ENCODE measurements at places on chromosomes 4 and X. TPM values are rescaled to one million over a fixed set of nuclear protein-coding genes. Genes with fewer than 3 reads are reported as not detected.

- no peaks in the 10 kb centered on the region for H3K27me3 ChIP-seq
- H3K4me1 ChIP-seq = peaks cover 36% of the 10 kb centered on the region
- DNase-seq = no peak
- H3K36me3 ChIP-seq = peaks cover 35% of the 10 kb centered on the region
- H3K27ac ChIP-seq = peak overlapping the region; percentile 99
- peak overlapping the region; percentile 78 for H3K4me3 ChIP-seq
Observed at GRCh38 chrX:1392376-1393068, 609 bp upstream of the SLC25A6 start.

DNA sequence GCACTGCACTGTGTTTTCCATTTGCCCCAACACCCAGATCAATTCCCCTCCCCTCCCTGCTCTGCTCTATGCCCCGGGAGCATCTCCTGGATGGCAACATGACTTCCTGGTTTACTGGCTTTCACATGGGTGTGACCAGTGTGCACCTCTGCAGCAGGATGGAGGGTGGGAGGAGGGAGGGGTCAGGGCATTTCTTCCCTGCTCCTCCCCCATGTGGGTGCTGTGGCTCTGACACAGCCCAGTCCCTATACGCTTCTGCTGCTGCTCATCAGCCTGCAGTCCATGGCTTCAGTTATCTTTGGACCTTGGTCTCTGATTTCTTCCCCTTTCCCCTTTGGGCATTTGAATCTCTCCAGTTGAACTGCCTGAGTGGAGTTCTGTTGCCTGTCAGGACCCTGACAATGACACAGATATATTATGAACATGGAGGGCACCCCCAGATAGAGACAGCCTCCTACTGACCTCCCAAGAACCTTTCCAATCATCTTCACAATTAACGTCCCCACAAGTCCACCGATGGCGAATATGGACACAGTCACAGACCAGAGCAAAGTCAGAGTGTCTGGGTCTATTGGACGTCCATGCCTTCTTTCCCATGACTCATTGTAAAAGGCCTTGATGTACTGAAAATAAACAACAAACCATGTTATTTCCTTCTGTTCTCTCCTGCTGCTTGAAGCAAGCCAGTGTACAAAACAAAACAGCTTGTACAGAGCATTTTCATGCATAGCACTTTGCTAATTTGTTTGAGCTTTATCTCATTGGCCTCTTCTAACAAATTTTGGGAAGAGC, 24.8 kb downstream of the SLC2A9 start:
- peaks cover 4% of the 10 kb centered on the region for H3K4me1 ChIP-seq
- H3K4me3 ChIP-seq = no peak overlapping the region
- peaks cover 4% of the 10 kb centered on the region for H3K36me3 ChIP-seq
- H3K27me3 ChIP-seq = no peaks in the 10 kb centered on the region
- no peak overlapping the region for H3K27ac ChIP-seq

DNA sequence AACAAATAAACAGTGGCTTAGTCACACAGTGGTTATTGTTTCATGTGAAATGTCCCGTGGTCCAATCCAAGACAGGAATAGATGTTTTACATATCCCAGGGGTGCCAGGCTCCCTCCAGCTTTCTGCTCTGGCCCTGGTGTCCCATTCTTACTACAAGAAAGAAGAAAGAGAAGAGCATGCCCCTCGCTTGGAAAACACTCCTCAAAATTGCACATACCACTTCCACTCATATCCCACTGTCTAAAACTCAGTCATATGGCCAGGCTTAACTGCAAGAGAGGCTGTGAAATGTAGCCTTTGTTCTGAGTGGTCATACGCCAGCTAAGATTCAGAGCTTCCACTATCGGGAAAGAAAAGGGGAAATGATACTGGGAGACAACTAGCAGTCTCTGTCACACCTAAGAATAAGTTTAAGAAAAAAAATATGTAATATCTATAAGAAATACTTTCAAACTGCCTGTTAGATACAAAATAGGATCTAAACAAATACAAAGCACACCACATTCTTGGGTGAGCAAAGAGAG, 306.8 kb upstream of the FAM241A start:
- no peak overlapping the region for H3K4me3 ChIP-seq
- H3K4me1 ChIP-seq = no peaks in the 10 kb centered on the region
- DNase-seq = no peak
- no peak overlapping the region for H3K27ac ChIP-seq
- no peaks in the 10 kb centered on the region for H3K36me3 ChIP-seq

DNA sequence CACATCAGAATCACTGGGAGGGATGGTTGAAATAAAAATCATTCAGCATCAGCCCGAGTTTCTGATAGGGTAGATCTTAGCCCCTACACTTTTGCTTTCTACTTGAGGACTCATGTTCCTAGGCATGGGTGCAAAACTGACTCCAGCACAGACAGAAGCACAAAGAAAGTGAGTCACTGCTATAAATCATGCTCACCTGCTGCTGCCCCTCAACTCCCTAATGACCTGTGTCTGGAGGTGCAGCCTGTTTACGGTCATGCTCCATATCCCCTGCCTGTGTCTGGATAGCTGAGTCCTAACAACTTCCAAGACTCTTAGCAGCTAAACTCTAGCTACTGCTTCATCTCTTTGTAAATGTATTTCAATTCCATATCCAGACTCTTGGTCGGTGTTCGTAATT, 57.8 kb downstream of the ADGRA3 start:
- H3K4me3 ChIP-seq = no peak overlapping the region
- H3K36me3 ChIP-seq = no peaks in the 10 kb centered on the region
- H3K27me3 ChIP-seq = no peaks in the 10 kb centered on the region
- peaks cover 3% of the 10 kb centered on the region for H3K4me1 ChIP-seq
- DNase-seq = no peak

DNA sequence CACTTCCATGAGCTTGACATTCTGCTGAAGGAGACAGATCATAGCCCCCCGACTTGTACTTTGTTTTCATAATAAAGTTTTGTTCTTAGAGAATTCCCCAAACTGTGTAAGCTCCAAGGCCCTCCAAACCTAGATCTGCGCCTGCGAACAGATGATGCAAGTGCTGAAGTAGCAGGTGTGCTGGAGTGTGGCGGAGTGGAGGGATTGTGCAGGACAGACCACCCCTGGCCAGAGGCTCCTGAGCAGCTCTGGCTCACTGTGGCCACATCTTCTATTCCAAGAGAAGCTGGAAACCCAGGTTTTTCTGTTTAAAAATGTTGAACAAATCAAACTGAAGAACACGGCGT, 46.4 kb downstream of the TBC1D14 start:
- DNase-seq = no peak
- peaks cover 21% of the 10 kb centered on the region for H3K4me1 ChIP-seq
- no peaks in the 10 kb centered on the region for H3K36me3 ChIP-seq
- H3K27me3 ChIP-seq = no peaks in the 10 kb centered on the region
- H3K4me3 ChIP-seq = no peak overlapping the region

DNA sequence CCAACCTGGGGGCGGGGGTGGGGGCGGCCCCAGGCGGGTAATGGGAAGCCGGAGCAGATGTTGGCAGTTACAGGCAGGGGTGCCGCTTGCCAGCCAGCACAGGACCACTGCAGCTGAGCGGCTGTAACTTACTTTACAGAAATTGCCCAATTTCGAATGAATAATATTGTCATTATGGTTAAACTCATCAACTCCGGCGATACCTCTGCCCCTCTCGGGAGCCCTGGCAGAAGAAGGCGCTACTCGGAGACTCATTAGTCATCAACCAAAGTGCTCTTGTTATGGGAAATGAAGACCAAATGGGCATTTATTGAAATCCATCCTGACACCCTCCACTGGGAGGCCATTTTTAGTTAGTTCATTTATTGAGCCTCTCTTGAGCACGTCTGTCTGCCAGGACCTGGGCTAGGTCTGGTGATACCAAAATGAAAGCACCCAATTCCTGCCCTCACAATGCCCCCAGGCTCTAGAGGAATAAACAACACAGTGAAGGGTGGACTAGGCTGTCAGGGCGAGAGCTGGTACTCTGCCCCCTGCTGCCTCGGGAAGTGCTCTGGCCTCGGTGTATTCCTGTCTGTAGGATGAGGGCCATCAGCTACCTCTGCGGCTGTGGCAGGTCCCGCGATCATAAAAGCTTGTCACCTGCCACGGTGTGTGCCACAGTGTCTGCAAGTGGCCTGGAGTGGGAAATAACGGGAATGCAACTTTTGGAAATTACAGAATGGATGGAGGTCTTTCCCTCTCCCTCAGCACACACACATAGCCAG, 159.1 kb upstream of the PSAPL1 start:
- H3K27me3 ChIP-seq = no peaks in the 10 kb centered on the region
- no peaks in the 10 kb centered on the region for H3K36me3 ChIP-seq
- H3K4me3 ChIP-seq = no peak overlapping the region
- H3K27ac ChIP-seq = no peak overlapping the region

GRCh38 chr4:25702848-25703247, 47.2 kb downstream of the SLC34A2 start:
- no peak overlapping the region for H3K4me3 ChIP-seq

- H3K36me3 ChIP-seq = no peaks in the 10 kb centered on the region
- DNase-seq = no peak
- H3K4me1 ChIP-seq = peaks cover 6% of the 10 kb centered on the region
- H3K27ac ChIP-seq = no peak overlapping the region
Observed at GRCh38 chr4:159137176-159137575, 34.3 kb downstream of the RAPGEF2 start.

DNA sequence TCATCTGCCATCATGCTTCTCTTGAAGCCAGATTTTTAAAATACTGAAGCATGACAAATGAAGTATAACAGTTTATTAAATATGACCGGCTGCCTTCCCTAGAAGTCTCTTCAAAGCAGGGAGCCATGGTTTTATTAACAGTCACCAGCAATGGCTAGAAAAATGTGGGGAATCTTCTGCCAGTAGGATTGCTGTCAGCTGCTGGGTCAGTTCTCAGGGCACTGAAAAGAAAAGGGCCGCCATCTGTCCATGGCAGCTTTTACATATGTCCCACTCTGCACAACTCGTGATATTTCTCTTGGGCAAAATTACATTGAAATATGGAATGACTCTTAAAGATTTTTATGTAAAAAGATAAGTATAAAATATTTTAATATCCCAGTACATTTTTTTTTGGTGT, 2.8 kb downstream of the CCNG2 start:
- H3K27ac ChIP-seq = no peak overlapping the region
- H3K36me3 ChIP-seq = peaks cover 19% of the 10 kb centered on the region
- no peak overlapping the region for H3K4me3 ChIP-seq
- no peaks in the 10 kb centered on the region for H3K27me3 ChIP-seq
- DNase-seq = no peak

DNA sequence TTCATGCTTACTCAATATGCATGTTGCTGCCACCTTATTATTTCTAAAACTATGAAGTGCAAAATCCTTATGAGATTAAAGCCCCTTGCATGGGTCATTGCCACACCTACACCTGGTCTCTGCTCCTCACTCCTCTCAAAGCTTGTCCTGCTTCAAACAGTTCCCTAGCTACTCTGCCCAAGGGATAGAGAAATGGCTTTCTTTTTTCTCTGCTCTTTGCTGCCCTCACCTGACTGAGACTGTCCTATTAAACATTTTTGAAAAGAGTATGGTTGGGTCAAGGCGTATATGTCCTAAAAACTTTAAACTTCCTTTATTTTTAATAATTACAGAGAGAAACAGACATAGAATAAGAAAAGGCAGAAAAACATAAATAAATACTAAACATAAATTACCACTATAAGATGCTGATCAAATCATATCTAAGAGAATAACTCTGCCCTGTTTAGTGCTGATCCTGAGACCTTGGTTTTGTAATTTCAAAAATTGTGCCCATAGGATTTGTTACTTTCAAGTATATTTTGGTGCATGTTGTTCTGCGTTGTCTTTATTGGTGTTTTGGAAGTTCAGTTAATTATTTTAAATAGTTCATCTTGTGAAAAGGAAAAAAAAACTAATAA, 704.9 kb upstream of the PABPC4L start:
- H3K4me1 ChIP-seq = no peaks in the 10 kb centered on the region
- H3K27ac ChIP-seq = no peak overlapping the region
- H3K27me3 ChIP-seq = no peaks in the 10 kb centered on the region

DNA sequence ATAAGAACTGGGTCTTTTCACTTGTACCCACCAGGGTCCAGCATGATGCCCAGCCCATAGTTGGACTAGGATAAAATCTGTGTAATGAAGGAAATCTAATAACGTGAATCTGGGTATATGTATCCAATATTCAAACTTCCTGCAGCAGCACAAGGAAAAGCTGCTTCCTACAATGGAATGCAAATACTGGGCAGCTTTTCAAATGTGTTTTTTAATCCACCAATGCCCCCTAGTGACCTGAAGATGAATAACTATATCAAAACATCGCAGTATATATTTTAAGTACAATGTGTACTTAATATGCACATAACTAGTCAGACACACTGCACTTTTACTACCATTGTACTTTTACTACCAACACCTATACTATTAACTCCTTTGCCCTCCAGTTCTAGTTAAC, 5.3 kb downstream of the APOO start:
- H3K27me3 ChIP-seq = no peaks in the 10 kb centered on the region
- H3K27ac ChIP-seq = peak overlapping the region; percentile 72
- no peak for DNase-seq
- peak overlapping the region; percentile 6 for H3K4me3 ChIP-seq
- H3K4me1 ChIP-seq = peaks cover 2% of the 10 kb centered on the region

The RBM46 gene
- total RNA-seq = not detected

The SLC7A11 gene
- total RNA-seq = 0.17 TPM

The HAUS7 gene
- 7.2 TPM for total RNA-seq

The BST1 gene
- 7.7 TPM for total RNA-seq

Measured in liver (tissue), 10 donors.